ENCODE measurements at places on chromosomes 2 and 18.

GRCh38 chr2:179340678-179341077, 76.0 kb upstream of the SESTD1 start:
- DNase-seq: no peak

DNA sequence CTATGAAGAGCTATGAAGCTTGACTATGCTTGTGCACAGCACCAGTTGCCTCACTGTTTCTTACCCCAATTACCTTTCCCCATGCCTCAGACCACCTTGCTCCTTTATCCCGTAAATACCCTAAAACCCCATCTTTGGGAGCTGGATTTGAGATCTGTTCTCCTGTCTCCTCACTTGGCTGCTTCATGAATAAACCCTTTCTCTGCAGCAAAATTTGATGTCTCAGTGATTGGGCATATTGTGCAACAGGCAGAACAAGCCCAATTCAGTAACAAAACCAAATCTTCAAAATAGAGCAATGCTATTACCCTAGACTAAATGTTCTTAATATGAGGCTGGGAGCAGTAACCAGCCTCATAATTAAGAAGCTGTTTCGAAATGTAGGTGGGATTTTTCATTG, 3.5 kb upstream of the SSB start:
- DNase-seq: no peak

DNA sequence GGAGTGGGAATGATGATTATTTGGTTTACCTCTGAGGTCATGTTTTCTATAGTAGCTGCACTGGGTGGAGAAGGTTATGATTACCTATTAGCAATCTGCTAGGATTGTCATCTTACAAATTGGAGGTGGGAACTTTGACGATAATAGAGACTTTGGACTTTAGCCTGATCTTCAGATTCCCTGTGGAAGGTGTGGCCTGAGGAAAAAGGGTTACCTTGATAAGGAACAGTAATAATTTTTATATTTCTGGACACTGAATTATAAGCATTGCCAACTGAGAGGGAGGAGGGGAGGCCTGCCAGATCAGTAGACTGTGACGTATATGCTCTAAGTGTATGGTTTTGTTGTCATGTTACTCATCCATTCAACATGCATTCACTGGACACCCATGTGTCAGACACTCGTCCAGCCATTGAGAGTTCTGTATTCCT, 183.4 kb upstream of the FOSL2 start:
- no peak for DNase-seq

DNA sequence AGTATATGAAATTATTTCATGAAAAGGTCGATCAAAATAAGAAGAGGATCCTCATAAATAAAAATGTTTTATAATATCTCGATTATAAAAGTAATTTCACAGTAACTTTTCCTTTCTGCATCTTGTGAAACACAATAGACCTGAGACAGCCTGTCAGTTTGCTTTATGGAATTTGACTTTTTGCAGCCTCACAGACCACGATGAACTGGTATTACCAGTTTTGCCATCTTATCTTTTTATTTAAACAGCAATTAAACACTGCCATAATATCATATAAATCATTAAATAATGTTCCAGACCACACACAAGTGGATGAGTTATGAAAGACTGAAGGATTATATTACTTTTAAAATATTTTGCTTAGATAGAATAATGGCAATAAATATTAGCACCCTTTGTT, 10.7 kb upstream of the GALNT3 start:
- DNase-seq: no peak

DNA sequence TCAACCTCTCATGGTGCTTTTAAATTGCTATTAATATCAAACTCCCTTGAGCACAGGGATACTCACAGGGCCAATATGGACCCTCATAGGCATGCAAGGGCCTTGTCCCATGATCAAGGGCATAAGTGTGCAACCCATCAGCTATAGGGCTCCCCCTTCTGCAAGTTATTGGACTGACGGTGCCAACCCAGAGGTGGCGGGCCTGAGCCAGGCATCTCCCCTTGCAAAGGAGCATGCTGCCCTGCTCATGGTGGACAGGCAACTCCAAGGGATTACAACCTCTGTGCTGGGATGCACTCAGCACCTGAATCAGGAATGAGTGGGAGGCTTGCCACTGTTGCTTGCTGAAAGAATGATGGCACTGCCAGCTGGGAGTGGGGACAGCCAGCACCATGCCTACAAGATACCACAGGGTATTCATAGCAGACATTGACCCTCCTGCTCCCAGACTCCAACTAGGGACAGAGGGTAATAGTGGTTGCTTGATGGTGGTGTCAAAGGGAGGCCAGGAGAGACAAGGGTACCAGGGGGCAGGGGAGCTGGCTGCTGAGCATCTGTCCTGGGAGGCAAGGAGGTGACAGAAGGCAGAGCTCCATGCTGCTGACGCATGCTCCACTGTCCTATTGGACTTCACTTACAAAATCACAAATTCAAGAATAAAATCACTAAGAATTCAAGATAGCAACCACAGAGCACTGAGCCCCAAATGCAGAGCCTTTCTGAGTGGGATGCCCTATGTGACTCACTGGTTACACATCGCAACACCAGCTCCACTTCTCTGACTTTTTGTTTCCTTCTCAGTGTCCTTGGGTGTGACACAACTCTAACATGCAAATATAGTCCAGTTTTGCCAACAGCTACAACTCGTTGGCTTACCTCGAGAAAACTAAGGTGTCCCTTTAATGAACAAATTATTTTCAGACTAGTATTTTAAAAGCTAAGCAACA, 157.1 kb upstream of the CCDC150 start:
- peak; percentile 33 for DNase-seq

DNA sequence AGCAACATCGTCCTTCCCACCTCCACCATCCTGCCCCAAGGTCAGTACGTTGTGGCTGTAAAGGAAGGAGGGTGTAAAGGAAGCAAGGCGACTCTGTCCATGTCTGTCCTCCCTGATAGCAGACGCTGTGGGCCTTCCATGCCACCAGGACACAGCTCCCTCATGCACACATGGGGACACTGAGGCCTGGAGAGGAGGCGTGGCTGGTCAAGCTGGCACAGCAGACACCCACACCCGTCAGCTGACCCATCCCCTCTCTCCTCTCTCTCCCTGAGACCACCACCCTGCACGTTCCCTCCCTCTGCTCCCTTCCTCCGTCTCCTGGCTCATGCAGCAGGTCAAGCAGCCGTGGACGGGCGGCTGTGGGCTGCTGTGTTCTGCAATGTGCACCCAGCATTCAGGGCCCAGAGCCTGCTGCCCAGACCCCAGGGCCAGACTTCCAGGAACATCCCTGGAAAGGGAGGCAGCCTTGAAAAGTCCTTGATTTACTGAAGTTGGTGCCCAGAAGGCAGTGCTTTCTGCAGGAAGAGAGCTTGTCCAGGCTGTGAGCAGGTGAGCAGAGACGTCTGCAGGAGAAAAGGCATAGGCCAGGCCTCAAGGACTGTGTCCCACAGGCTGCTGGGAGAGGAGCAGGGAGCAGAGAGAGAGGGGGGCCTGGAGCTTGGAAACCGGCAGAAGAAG, 133.6 kb downstream of the DDX1 start:
- no peak for DNase-seq

DNA sequence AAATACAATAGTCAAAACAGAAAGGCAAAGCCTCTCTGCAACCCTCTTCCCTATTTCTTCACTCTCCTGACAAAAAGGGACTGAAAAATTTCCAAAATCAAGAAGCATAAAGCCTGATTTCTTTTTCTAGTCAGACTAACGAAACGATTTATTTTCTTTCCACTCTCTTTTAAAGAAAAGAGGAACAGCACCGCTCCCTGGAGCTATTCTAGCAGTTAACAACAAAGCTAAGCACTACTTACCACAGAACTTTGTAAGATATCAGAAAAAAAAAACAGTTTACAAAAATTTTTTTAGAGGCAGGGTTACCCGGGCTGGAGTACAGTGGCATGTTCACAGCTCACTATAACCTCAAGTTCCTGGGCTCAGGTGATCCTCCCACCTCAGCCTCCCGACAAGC, 14.4 kb upstream of the FHL2 start:
- no peak for DNase-seq

- DNase-seq: no peak
Observed at GRCh38 chr2:4324531-4324930, 621.2 kb downstream of the DCDC2C start.

GRCh38 chr2:43426305-43427031, 169.4 kb downstream of the THADA start:
- peak; percentile 75 for DNase-seq

- DNase-seq: no peak
Observed at GRCh38 chr2:178666458-178666857, 140.8 kb downstream of the TTN start.

DNA sequence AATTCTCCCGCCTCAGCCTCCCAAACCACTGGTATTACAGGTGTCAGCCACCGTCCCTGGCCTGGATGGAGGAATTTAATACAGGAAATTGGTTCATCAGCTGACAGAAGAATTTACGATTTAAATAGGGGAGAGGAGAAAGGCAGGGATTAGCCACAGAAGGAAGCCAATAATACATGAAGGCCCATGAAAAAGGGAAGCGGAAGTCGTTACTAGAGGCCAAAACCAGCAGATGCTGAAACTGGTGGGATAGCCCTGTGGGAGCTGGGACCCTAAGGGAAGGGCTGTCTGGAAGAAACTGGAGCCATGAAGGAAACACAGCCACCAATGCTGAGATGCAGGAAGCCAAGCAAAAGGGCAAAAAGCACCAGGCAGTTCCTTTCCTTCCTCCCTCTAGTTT, 163.7 kb upstream of the RMP24 start:
- DNase-seq: no peak

- no peak for DNase-seq
Observed at GRCh38 chr2:107462181-107462580, 364.5 kb upstream of the RGPD4 start.

DNA sequence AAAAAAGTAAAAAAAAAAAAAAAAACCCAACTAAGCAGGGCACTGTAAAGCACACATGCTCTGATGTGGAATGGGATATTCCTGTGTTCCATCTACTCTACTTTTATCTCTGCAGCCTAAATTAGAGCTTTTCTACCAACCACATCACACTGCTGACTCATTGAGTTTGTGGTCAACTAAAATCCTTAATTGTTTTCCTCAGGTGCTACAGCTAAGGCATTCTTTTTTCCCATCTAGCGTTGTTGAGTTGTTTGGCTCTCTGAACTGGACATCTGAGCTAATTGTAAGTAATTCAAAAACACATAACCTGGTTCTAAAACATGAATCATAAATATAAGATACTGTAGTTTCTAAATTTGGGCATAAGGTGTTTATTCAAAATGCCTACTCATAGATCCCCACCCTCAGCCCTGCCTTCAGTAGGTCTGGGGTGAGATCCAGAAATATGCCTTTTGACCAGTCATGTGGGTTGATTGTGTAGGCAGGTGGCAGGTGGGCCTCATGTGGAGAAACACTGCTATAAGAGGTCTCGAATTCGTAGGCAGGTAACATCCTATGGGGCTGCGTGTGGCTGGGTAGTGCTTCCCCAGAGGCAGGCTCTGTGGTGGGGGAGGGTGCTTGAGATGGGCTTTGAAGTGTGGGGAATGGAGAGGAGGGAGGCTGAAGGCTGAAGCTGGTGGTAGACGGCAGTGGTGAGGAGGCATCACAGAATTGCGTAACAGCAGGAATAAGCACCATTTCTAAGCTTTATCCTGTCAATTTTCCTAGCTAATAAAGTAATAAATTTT, 27.2 kb downstream of the ANKRD29 start:
- DNase-seq: no peak

- no peak for DNase-seq
Observed at GRCh38 chr2:24814516-24814915, 21.3 kb downstream of the CENPO start.

GRCh38 chr2:39033980-39034379, 86.9 kb downstream of the SOS1 start:
- no peak for DNase-seq

- DNase-seq: no peak
Observed at GRCh38 chr2:8882094-8882493, 44.7 kb upstream of the KIDINS220 start.

DNA sequence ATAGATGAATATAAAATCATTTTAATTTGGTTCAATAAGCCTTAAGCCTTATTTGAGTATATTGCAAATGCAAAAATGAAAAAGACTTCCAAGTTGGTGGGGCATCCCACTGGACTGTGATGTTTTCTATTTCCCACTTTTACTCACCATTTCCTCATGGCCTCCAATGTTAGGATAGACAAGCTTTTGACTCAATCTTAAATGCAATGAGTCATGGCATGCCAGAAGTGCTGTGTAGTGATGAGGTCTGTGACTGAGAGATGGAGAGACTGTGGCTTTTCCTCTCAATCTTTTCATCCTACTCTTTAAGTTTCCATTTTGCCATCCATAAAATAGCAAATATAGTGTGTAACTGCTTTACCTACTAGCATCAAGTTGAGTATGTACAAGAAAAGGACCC, 1401.2 kb upstream of the CELF4 start:
- DNase-seq: no peak

- no peak for DNase-seq
Observed at GRCh38 chr2:34997779-34998178, 1357.8 kb upstream of the CRIM1 start.

- DNase-seq: no peak
Observed at GRCh38 chr18:79290876-79291275, 104.9 kb upstream of the NFATC1 start.

GRCh38 chr2:124317628-124318027, 292.5 kb downstream of the CNTNAP5 start:
- no peak for DNase-seq

DNA sequence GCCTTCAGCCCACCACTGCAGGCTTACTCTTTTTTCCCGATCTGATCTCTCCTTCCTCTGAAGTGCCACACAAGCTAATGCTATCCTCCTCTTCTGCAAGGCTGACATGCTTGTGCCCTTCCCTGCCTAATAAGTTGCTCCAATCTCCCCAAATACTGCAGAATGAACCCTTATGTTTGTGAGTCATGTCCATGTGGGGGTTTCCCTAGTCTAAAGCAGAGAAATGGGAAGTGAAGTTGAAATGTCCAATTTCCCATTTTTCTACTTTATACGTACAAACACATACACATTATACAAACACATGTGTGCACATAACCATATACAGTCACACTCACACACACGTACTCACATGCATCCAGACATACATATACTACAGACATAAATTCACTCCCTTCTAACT, 288.1 kb upstream of the CELF4 start:
- no peak for DNase-seq

GRCh38 chr2:100321179-100321865, 979 bp downstream of the LONRF2 start:
- peak; percentile 31 for DNase-seq

DNA sequence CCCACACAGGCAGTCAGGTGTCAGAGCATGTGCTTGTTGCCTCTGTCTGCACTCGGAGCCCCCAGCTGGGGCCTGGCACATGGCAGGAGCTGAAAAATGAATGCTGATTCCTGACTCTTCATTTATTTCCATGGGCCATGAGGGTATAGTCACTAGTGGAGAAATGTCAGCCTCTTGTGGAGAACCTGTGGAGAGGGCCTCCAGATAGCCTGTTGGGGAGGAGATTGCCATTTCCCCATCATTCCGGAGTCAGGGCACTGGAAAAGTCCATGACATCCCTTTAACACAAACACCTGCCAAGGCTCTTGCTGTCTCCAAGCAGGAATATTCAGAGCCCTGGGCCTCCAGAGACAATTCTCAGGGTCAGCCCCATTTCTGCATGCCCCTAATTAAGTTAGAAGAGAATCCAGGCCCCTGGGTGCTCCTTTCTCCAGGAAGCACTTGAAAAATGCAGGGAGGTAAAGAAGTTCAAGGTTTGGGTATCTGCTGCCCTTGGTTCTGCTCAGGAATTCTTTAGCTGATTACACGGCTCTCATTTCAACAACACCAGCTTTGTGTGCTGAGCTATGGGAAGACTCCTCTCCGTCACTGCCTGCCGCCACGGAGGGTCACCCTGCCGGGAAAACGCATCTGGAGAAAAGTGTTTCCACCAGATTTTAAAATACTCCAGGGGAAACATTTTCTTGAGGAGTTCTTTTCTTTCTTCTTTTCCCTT, 311.3 kb downstream of the MYCN start:
- DNase-seq: no peak

- peak; percentile 44 for DNase-seq
Observed at GRCh38 chr2:203225423-203226039, 13.3 kb upstream of the CYP20A1 start.
